ENCODE measurements at places on chromosomes 11 and 22.

GRCh38 chr11:116478669-116479668 lies 293.8 kb downstream of the BUD13 start:
- no peak for DNase-seq

GRCh38 chr11:14081581-14082231 lies 119.2 kb downstream of the SPON1 start:
- DNase-seq: no peak

DNA sequence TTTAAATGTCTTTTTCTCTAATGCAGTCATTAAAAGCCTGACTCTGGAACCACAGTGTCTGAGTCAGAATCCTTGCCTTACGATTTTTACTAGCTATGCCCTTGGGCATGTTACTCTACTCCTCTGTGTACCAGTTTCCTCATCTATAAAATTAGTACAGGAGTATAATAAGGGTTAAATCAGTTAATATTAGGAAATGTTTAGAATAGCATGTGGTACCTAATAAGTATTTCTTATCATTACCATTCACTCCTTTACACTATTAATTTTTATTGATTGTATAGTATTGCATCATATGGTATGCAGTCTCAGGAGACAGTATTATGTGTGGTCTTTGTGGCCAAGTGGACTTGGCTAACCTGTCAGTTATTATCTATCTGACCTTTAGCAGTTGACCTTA lies 68.2 kb downstream of the METTL15 start:
- no peak for DNase-seq

DNA sequence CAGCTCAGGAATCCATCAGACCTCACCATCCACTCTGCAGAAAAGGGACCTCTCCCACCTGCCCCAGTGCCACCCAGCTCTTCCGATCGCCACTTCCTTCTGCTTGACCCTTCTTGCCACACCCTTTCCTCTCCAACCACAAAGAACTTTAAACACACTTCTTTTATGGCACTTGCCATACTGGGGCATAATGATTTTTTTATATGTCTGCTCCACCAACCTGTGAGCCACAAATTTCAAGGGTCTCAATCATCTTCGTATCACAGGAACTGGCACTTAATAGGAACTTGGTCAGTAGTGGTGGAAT lies 11.7 kb upstream of the MYH9 start:
- DNase-seq: no peak

GRCh38 chr11:33694346-33695050 lies 6.1 kb downstream of the C11orf91 start:
- no peak for DNase-seq

GRCh38 chr11:95239871-95240649 lies 9.1 kb upstream of the SESN3 start:
- DNase-seq: no peak

- DNase-seq: peak; percentile 82
Observed at GRCh38 chr22:50185375-50186087, at the start of gene TRABD. Gene TRABD (plus strand): TSS chr22:50185913. CDS start chr22:50193061, 7,148 bp downstream.

- DNase-seq: no peak
Observed at GRCh38 chr22:46104881-46105493, 45.3 kb upstream of the PPARA start.

DNA sequence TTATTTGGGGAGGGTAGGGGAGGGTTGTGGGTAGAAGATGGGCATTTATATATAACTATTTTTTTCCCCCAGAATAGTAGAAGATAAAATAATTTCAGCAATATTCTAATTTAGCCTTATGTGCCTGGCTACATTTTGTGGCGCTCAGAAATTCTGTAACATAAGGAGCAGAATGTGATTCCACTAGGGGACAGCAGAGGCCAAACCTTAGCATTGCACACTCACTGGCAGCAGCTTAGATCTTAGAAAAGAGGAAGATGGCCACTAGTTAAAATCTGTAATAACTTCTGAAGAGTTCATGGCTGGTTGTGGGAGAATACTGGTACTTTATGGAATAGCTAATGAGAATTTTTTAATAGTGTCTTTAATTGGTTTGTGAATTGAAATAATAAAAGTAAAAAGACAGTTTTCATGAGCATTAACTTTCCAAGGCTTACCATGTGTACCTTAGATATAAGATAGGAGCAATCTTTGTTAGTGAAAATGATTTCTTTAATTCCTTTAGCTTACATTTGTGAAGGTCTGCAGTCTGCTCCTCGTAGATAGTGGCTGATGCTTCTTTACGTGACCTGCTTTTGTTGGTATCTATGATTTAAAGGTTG lies 33.1 kb downstream of the DDX10 start:
- DNase-seq: peak; percentile 26

GRCh38 chr11:131522851-131523250 lies 152.4 kb downstream of the NTM start:
- no peak for DNase-seq

GRCh38 chr11:82174610-82175009 lies 559.1 kb downstream of the FAM181B start:
- DNase-seq: no peak

Data from activated CD4-positive, alpha-beta T cell treated with anti-CD3 and anti-CD28 coated beads for 24 hours (primary cell).